ENCODE measurements at places on chromosomes 1 and 21.

DNA sequence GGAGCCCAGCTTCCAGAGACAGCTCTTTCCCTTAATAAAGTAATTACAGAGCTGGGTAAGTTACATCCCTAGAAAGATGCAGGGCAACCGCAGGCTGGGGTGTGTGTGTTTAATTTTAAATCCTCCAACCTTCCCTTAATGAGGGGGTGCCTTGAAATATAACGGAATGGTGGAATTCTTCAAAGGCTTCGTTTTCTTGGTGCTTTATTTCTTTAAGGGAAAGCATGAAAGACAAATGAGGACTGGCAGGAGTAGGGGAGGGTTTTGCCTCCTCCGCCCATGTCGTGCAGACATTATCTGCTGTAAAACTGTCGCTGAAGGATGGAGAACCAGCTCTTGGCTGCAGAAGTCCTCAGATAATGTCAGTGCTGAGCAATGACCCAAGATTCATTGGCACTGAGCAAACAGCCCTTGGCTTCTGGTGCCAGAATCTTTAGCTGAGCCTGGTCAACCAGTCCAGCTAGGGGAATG lies 15.5 kb downstream of the SLC6A17 start:
- DNase-seq: no peak

GRCh38 chr1:236685917-236686814 lies at the start of gene ACTN2:
Gene ACTN2, plus strand, starts transcription at chr1:236686499. Its CDS starts 175 bp downstream, at chr1:236686674.
- peak; percentile 30 for DNase-seq

DNA sequence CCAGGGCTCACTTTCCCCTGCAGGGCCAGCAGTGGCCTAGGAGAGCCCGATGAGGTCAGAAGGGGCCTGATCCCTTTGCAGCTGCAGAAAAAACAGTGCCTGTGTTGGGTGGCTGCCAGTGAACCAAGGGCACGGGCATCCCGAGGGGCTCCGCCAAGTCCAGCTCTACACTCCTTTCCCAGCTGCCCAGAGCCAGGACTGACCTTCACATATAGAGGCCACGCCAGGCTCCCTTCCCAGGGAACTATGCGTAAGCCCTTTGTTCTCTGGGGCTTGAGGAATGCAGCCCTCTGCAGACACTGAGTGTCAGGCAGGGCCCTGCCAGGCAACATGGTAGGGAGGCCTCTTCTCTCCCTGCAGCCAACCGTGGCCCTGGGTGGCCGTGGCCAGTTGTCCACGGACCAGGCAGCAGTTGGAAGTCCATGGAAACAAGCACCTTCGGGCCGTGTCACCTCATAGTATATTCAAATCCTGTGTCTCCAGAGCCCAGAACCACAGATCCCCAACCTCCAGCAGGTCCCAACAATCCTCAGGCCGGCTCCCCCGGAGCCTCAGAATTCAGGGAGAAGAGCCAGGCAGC lies 194.0 kb downstream of the NPHP4 start:
- DNase-seq: no peak

DNA sequence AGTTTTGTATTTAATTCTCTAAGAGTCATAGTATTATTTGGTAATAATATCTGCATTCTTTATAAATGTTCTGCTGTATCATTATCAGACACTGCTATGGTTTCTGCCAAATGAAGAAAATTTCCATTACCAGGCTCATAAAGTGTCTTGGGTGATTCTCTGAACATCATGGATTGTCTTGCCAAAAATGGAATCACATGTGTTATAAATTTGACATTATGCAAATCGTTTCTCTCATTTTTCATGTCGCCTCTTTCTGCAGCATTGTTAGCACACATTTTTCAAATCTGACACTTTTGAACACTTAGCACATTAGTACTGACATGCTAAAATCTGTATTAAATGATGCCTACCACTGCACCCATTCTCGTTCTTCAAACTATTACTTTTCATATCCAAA lies 74.2 kb upstream of the NEK7 start:
- DNase-seq: no peak

- no peak for DNase-seq
Measured at GRCh38 chr1:202214089-202214843, 20.7 kb downstream of the LGR6 start.

GRCh38 chr21:15498455-15498854 lies 231.3 kb upstream of the USP25 start:
- DNase-seq: no peak

DNA sequence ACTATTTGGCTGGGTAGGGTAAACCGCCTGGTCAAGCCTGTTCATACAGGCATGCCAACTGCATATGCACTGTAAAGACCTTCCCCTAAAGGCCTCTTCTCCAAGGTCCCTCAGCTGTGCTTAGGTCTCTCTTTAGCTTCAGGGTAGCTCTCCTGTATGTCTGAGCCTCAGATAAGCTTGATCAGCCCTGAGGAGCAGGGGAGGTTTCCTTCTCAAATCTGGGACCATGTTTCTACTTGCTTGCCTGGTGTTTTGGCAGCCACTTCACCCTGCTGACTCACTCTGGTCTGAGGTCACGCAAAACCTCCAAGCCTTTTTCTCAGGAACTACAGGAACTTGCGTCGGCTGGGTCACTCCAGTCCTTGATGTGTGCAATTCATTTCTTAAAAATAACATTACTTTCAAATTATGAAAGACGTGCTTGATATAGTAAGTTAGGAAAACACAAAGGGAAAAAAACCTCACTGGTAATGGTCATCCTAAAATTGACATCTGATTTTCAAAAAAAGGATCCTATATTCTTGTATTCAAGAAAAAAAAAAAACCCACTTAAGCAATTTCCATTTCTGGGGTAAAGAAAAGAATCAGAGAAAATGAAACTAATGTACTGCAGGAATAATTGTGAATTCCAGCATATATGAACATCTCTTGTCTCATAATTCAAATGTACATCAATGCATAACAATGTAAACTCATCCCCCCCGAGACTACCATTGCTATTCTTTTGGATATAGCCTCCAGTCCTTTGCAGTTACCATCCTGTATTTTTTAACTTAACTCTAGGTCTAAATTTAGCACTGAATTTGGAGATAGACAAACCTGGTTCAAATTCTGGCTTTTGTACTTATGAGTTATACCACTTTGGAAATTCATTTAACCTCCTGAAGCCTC lies 24.8 kb upstream of the RNF19B start:
- DNase-seq: peak; percentile 99

GRCh38 chr1:207004931-207005830 lies 27.4 kb downstream of the C1orf116 start:
- DNase-seq: peak; percentile 57

- no peak for DNase-seq
Measured at GRCh38 chr1:2073382-2074230, 23.4 kb downstream of the PRKCZ start.

DNA sequence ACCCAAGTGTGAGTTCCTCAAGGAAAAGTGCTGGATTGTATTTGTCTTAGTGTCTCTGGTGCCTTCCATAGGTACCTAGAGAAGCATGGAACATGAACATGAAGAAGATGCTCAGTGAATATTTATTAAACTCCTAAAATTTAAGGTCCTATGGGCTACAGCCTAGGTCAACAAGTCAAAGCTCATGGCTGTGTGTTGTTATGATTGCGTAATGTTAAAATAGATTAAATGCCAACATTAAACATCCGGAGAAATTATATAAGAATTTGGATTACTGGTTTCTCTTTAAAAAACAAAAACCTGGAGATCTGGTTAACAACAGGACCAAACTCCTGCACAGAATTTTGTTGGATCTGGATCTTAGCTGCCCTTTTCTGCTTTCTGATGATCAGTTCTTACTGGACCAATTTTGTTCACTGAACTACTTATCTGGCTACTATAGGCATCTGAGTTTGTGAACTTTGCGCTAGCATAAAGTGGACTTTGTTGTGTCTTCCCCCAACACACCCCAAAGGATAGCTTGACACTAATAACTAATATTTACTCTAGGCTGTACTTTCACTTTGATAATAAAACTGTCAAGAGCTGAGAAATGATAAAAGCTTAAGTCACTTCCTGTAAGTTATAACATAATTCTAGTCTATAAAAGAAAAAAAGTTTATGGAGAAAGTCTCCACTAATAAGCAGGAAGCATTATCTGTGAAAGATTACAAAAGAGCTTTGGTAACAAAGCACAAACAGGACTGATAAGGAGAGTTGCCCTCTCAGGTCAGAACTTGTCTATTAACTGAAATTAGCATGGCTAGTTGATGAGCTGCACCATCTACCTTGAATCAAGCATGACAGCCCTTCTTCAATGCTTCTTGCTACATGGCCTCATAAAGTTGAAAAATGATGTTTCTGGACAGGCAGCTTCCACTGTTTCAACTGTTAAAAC lies 20.7 kb downstream of the F5 start:
- DNase-seq: no peak

- no peak for DNase-seq
Measured at GRCh38 chr1:27086026-27086425, 68.9 kb downstream of the SLC9A1 start.

DNA sequence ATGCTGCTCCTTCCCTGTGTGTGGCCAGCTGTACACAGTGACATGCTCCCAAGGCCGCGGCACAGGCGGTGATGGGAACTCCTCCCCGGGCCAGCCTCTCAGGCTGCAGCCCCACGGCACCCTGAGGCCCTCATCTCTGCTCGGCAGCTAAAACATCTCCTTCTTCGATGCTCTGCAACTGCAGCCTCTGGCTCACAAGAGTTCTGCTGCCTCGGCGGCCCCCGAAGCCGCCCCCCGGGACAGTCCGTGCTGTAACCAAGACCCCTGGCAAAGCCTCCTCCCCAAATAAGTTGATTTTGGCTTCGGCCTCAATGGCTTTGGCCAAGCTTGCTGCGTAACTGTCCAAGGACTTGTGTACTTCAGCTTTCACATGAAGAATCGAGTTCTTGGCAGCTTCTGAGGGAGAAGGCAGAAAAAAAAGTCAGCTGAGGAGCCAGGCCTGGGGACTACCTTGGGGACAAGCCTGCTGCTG lies 51.3 kb downstream of the GPR161 start:
- DNase-seq: no peak

DNA sequence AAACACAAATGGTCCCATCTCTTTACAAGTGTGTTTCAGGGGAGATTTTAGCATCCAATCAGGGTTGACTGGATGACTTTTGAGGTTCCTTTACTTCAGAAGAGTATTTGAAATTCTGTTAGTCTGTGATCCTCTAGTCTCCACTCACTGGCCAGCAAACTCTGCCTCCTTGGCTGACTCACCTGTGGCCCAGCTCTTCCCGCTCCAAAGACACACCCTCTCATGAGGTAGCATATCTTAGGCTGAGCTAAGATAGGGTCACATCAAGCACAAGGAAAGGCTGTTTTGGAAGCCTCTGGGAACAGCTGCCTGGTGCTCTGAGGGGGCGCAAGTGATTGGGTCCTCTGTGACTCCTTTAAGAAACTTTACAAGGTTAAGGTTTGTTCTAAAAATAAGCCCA lies 102.3 kb upstream of the FGGY start:
- no peak for DNase-seq

DNA sequence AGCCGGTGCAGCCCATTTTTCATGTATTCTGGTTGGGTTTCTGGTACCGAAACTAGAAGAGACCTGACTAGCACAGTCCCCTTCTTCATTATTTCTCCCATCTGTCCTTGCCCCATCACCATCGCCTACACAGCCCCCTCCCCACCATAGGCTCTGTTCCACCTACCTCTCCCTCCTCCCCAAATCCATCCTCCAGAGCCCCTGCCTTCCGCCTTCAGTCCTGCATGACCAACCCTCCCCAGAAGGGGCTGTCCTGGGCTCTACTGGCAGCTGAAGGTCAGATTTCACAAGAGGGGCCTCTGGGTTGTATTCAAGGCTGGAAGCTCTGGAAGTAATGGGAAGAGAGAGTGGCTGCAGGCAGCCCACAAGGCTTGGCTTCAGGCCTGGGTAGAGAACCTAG lies 55.2 kb downstream of the SDC3 start:
- DNase-seq: no peak

DNA sequence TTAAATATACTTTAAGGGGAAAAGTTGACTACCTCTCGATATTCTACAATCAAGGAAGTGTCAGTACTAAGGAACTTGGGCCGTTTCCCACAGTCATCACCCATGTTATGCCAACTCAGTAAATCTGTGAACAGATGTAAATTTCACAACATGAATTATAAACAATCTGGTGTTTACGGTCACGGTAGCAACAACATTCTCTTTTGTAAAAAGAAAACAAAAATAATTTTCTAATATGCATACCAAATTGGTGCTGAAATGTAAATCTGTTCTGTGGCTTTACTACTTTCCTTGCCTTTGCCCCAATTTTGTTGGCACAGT lies 1.2 kb downstream of the SH3GLB1 start:
- peak; percentile 48 for DNase-seq

GRCh38 chr21:42366292-42367010 lies at the start of gene TFF1:
Gene TFF1, minus strand, starts transcription at chr21:42366535. Its CDS starts 40 bp downstream, at chr21:42366495.
- DNase-seq: no peak
